AML-193 (cell line): ENCODE measurements at places on chromosomes 3 and 15.
A peak's percentile ranks its signal among the peaks of the same experiment; 100 is the strongest.

DNA sequence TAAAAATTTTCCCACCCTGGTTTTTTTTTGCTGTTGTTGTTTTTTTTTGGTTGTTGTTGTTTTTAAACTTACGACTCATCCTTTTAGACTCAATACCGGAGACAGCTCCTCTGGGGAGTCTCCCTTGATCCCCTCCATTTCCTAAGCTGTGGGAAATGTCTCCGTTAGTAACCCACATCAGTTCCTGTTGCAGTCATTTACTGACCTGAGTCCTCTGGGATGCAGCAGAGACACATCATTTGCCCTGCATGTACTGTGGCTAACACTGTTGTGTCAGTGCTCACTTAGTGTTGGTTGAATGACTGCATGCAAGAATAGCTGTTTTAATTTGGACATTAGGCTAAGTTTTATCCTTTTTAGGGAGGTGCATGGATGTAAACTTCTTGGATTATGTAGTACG is 83.8 kb downstream of the MBNL1 start:
- no peak for DNase-seq

DNA sequence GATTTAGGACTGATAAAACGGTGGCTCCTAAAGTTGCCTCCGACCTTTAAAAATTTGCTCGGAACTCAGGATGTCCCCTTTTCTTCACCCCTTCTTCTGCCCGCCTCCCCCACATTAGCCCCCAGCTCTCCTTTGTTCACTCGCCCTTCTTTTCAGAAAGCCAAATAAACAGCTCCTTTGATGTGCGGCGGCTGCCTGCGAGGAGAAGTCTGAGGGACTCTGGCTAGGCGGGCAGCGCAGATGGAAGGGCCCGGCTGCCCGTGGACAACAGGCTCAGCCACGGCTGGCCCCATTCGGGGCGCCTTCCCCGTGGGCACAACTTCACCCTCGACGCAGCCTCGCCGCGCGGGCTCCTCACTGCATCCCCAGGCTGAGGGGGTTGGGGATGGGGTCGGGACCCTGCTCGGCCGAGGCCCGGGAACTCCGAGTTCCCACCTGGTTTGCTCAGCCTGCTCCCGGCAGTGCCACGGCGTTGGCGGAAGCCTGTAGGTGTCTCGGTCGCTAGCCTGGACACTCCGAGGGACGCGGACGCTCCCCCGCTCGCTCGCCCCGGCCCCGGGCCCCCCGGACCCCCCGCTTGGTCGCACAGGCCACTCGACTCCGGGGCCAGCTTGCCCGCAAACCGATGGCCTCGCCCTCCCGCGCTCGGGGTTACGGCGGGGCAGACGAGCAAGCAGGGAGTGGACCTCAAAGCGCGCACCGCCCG is 897 bp upstream of the TLE3 start:
- no peak for DNase-seq

GRCh38 chr3:188979669-188980310 is 192.0 kb upstream of the TPRG1 start:
- DNase-seq = no peak

DNA sequence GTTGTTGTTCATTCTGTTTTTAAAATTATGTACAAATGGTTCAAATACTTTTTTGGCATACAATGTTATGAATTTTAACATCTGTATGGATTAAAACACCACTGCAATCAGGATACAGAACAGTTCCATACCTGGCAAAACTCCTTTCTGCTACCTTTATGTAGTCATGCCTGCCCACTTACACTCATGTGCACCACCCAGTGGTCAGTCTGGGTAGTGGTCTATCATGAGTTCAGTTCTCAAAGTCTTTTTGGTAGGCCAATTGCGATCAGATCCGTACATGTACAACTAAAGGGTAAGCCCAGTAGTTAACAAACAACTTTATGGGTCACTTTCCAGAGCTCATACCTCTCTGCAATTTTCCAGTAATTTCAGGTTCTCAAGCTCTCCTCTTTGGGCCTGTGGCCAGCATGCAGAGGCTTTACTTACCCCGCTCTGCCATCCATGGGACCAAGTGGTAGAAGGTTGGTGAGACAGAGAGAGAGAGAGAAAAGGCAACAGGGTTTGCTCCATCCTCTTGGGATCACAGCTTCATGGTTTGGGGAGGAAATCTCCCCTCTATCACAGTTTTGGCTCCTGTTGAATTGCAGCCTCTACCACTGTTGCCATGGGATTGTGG is 63.9 kb upstream of the FAM98B start:
- peak; percentile 17 for DNase-seq

- no peak for DNase-seq
Measured at GRCh38 chr15:34018021-34018645, 20.9 kb downstream of the AVEN start.

DNA sequence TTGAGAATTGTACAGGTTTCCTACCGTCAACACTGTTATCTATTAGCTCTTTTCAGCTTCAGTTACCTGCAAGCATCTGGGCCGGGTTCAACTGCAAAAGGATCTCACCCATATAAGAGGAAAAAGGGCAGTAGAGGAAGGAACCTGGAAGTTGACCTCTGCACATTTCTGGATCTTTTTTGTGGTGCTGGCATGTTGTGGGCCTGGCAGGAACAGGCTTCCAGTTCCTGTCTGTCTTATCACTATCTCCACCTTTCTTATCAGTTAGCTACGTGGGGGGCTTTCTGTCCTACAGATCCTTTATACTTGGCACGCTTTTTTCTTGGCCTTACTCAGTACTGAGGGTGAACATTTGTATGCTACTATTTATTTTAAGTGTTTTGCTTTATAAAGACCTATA is 42.2 kb upstream of the TJP1 start:
- no peak for DNase-seq

- no peak for DNase-seq
Measured at GRCh38 chr3:139771331-139771730, 93.6 kb upstream of the NMNAT3 start.

GRCh38 chr3:140292170-140292569 is 357.2 kb downstream of the CLSTN2 start:
- DNase-seq = no peak

DNA sequence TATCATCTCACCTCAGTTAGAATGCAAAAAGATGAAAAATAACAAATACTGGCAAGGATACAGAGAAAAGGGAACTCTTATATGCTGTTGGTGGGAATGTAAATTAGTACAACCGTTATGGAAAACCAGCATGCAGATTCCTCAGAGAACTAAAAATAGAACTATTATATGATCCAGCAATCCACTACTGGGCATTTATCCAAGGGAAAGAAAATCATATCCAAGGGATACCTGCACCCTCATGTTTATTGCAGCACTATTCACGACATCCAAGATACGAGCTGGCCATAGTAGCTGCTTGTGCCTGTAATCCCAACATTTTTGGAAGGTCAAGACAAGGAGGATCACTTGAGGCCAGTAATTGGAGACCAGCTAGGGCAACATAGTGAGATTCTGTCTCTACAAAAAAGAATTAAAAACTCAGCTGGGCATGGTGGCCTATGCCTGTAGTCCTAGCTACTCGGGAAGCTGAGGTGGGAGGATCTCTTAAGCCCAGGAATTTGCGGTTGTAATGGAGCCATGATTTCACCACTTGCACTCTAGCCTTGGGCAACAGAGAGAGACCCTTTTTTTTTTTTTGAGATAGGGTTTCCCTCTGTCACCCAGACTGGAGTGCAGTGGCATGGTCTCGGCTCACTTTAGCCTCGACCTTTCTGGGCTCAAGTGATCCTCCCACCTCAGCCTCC is 26.6 kb downstream of the USP50 start:
- no peak for DNase-seq

- DNase-seq = no peak
Measured at GRCh38 chr15:72940229-72940622, 112.0 kb upstream of the NEO1 start.

- no peak for DNase-seq
Measured at GRCh38 chr3:170989100-170989648, 37.3 kb downstream of the SLC2A2 start.

DNA sequence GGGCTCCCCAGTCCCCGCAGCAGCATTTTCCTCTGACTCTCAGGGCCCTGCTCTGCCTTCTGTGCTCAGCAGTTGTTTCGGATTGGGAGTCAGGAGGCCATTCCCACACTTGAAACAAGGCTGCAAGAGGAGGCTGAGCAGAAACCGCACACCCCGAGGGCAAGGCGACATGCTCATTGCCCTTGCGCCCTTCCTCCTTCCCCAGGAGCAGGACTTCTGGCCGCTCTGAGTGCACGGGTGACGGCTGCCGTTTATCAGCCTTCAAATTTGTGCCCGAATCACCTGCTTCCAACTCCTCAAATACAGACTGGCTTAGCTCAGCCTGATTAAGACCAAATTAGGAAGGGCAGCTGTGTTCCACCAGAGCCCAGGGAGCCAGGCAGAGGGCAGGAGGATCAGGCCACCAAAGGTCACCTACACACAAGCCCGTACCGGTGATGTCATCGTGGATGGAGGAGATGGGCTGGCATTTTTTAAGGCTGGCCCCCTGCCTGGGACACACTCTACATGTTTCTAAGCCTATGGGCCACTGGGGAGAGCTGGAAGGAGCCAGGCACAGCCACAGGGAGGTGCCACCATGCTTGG is 38.1 kb downstream of the TM2D3 start:
- DNase-seq = no peak

- DNase-seq = peak; percentile 37
Measured at GRCh38 chr3:189084620-189085019, 87.2 kb upstream of the TPRG1 start.

GRCh38 chr3:97278506-97278905 is 464.1 kb downstream of the EPHA6 start:
- DNase-seq = no peak

- no peak for DNase-seq
Measured at GRCh38 chr3:129758306-129758705, 135.2 kb downstream of the TMCC1 start.

GRCh38 chr3:31331278-31331677 is 201.4 kb upstream of the STT3B start:
- no peak for DNase-seq

- no peak for DNase-seq
Measured at GRCh38 chr3:196406811-196407470, 25.3 kb downstream of the UBXN7 start.

DNA sequence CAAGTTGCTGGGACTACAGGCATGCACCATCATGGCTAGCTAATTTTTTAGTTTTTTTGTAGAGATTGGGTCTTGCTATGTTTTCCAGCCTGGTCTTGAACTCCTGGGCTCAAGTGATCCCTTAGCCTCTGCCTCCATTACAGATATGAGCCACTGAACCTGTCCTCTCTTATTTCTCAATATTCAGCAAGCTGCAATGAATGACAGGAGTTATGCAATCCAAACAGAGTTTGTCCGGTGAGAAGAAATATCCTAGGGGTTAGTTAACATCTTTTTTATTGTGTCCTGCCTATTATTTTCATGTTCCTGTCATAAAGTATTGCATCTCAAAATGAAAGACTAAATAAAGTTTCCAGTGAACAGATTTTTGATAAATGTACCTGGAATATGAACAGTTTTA is 1161.4 kb downstream of the OTOL1 start:
- no peak for DNase-seq

- no peak for DNase-seq
Measured at GRCh38 chr3:63095-63765, 133.3 kb upstream of the CHL1 start.

GRCh38 chr15:51379390-51379789 is 37.9 kb downstream of the GLDN start:
- no peak for DNase-seq

GRCh38 chr15:33941279-33942063 is 26.8 kb upstream of the CHRM5 start:
- DNase-seq = no peak
